ENCODE measurements at places on chromosomes 1 and 21.

DNA sequence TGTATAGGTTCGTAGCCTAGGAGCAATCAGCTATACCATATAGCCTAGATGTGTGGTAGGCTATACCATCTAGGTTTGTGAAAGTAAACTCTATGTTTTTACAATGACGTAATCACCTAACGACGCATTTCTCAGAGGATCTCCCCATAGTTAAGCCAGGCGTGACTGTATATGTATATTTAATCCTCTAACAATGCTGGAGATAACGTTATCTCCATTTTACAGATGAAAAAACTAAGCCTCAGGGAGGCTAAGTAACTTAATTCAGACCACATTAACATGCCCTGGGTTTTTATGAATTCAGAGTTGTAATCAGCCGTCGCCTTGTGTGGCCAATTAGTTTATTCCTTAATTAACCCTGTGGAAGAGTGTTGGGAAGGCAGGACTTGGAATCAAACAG is 107.7 kb upstream of the PLXNA2 start:
- DNase-seq: no peak

DNA sequence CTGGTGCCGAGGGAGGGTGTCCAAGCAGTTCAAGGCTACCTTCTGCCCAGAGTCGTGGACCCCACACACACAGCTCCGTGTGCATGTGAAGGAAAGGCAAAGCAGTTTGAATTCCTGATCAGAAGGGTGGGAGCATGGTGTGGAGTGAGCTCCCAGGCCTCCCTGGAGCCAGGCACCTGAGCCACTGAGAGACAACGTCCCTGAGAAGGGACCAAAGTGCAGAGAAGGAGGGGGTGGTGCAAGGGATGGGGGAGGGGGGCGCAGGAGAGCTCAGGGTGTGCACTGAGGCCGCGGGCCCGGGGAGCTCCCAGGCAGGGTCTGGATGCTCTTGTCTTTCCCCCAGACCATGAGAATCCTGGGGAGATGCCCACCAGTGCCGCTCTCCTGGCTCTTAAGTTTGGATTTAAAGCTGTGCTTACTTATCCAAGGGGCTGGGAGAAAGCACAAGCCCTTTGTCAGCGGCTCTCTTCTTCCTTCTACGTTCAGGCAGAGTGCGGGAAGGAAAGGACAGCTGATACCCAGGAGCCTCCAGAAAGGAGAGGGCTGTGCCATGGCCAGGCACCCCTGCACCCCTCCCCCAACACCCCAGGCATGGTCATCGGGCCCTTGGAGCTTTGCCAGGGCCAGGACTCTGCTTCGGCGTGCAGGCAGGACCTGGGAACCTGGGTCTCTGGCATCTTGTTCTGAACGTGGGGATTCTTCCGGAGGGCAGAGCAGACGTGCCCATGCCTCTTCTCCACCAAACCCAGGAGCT is 24.1 kb downstream of the ACTA1 start:
- DNase-seq: no peak

DNA sequence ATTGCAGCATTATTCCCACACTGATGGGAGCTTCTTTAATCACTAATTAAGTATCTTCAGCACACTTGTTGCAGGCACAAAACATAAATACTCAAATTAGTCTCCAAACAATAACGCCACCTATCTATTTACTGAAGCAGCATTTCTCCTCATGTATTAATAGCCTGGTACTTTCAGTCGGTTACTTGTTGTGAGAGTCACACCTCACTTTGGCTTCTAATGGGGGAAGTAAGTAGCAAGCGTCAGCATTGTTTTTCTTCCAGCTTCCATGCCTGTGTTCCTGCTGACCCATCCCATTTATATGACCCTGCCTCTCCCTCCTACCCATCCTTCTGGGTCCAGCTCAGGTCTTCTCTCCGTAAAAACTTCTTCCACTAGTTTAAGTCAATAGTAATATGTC is 31.9 kb upstream of the DENND1B start:
- no peak for DNase-seq

GRCh38 chr1:119447344-119448126 is 32.6 kb downstream of the HSD3B2 start:
- DNase-seq: no peak

DNA sequence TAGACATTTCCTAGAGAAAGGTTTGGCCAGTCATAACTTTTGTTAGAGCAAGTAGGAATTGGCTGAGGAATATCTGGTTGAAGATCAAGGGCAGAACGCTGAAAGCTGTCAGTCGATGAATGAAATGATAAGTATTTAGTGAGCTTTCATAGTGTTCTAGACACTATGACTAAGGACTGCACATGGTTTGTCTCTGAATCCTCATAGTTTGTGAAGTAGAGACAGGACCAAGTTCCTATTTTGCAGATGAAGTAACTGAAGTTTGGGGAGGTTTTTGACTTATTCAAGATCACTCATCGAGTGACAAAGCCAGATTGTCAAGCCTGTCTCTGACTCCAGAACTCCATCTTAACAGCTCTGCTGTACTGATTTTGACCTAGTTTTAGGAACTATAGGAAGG is 4.7 kb downstream of the ELOA start:
- DNase-seq: no peak

- no peak for DNase-seq
Measured at GRCh38 chr1:34977858-34978257, 7.3 kb downstream of the TMEM35B start.

DNA sequence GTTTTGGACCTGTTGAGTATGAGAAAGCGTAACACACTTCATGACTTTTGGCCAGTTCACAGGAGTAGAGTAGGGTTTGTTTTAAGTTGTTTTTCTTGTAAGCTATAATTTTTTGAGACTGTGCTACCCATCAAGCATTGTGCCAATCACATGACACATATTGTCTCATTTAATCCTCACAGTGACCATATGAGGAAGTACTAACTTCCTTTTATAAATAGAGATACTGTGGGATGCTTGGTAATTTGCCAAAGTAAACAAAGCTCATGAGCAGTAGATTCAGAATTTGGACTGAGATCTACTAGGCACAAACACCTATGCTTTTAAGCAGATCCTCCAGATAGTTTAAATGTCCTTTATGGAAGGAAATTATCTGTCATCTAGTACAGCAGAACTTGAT is 178.3 kb downstream of the CACNA1E start:
- no peak for DNase-seq
